ENCODE measurements at places on chromosomes 6 and 20.

- DNase-seq: no peak
These were observed 44.6 kb upstream of the IL17A start for GRCh38 chr6:52141596-52141995.

DNA sequence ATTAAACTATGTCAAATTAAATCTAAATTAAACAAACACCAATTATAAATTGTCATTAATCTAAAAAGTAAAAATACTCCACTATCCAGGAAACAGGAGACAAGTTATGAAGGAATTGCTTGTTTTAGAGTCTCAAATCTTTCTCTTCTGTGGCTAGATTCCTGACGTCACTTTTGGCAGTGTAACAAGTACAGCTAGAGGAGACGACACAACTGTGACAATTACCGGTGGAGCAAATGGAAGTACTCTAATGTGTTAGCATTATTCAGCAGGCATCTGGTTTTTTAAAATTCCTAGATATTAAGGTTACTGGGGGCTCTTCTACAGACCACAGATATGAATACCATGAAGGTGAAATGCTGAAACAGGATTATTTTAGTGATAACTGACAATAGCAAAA lies 1042.7 kb downstream of the EPHA7 start:
- no peak for DNase-seq

- DNase-seq: no peak
These were observed 260.2 kb downstream of the BCKDHB start for GRCh38 chr6:80366714-80367113.

GRCh38 chr6:14520536-14520935 lies 403.0 kb downstream of the CD83 start:
- no peak for DNase-seq

- DNase-seq: no peak
These were observed 65.4 kb downstream of the MYH7B start for GRCh38 chr20:35021063-35021462.

GRCh38 chr6:33251395-33252012 lies 20.2 kb downstream of the VPS52 start:
- no peak for DNase-seq

DNA sequence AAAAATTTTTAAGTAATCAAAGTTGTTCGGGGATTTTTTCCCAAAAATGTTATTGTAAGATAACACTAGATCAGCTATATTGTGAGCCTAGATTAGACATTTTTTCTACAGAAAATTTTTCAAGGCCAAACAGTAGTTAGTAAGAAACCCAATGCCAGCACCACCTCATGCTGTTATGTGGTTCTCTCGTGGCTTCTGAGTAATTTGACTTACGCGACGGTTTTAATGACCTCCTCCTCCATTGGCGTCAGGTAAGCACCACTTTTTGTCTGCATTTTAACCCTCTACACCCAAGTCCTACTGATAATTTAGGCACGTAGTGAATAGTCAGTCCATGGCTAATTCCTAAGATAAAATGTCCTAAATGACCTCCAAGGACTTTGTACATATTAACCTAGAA lies 9.7 kb downstream of the RPS6KA2 start:
- DNase-seq: no peak

Measured in BJ (cell line).